ENCODE measurements at places on chromosomes 6 and 20.

DNA sequence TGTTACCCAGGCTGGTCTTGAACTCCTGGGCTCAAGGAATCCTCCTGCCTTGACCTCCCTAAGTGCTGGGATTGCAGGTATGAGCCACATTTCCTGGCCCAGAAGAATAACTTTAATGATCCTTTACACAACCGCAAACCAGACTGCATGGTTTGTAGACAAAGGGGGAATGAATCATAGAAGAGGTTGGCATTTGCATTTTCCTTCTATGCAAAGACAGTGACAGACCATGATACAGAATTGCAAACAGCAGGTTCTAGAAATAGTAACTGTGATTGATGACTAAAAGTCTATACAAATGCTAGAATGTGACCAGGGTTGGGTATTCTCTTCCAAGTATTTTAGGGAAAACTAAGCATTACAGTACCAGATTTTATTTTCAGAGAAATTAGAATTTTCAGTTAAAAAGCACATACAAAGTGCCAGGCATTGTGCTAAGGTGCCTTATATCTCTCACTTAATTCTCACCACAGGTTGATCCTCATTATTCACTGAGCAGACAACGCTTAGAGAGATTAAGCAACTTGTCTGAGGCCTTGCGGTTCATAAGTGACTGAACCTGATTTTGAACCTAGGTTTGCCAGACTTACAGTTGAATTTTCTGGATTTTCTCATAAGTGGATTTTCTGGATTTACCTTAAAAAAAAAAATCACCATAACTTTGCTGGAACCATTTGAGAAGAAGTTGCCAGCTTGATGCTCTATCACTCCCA is 146.6 kb downstream of the ZFAND3 start:
- no peak for DNase-seq

DNA sequence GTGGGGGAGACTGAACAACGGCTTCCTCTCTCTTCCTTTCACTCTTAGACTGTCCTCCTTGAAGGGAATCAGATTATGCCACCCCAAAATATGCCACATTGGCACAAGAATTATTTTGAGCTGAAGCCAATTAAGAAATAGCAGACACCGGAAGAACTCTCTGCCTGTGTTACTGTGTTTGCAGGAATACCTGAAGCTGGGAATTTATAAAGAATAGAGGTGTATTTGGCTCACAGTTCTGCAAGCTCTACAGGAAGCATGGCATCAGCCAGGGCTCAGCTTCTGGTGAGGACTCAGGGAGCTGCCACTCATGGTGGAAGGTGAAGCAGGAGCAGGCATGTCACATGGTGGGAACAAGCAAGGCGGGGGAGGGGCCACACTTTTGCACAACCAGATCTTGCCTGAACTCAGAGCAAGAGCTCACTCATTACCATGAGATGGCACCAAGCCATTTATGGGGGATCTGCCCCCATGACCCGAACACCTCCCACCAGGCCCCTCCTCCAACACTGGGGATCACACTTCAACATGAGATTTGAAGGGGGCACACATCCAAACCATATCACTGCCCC is 46.0 kb downstream of the PCNA start:
- no peak for DNase-seq

GRCh38 chr20:20037960-20038359 is 14.3 kb downstream of the CRNKL1 start:
- no peak for DNase-seq

- DNase-seq: no peak
These were observed 541.2 kb upstream of the FLRT3 start for GRCh38 chr20:14878676-14879019.

DNA sequence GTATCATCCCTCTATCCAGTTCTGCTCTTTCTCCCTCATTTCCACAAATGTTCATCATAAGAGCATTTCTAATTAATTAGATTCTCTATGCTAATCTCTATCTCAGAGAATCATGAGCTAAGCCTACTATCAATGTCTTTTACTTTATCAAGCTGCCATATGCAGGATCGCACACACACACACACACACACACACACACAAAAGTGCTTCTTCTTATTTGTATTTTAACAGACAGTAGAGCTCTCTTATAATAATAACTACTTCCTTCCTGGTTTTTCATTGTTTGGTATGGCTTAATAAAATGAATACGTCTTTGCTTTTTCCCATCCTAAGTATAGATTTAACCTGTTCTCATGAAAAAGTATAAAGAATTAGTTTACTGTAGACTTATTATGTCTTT is 170.2 kb downstream of the HAO1 start:
- no peak for DNase-seq

DNA sequence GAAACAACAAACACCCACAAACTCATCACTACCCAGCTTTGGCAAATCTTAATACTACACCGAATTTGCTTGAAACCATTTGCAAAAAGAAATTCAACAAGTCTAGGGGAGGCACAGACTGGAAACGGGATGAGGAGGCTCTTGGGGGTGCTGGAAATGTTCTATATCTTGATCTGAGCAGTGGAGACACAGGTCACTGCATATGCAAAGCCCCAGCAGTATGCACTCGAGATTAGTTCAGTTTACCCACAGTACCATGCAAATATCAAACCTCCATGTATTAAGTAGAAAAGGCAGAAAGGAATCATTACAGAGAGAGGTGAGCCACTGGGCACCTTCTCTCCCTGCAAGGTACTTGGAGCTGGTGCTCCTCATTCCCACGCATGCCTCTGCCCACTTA is 75.9 kb downstream of the PREX1 start:
- DNase-seq: no peak

- no peak for DNase-seq
These were observed 504.2 kb upstream of the ID4 start for GRCh38 chr6:19332806-19333460.

DNA sequence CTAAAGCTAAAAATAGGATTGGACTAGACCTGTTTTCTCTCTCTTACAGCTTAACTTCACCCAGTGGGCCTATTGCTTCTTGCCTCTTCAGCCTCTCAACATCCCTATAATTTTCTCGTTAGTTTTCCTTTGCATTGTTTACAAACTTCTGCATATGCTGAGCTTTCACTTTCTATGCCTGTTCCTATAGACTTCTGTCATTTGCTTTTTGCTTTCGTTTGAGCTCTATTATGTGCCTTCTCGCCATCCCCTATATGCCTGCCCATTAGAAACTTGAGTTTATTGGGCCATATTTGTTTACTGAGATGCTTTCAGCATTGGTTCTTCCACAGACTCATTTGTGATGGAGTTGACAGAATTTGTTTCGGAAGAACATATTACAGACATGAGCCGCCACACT is 40.9 kb downstream of the NCOA7 start:
- DNase-seq: no peak

- DNase-seq: no peak
These were observed 36.9 kb downstream of the SNX9 start for GRCh38 chr6:157859775-157860504.

DNA sequence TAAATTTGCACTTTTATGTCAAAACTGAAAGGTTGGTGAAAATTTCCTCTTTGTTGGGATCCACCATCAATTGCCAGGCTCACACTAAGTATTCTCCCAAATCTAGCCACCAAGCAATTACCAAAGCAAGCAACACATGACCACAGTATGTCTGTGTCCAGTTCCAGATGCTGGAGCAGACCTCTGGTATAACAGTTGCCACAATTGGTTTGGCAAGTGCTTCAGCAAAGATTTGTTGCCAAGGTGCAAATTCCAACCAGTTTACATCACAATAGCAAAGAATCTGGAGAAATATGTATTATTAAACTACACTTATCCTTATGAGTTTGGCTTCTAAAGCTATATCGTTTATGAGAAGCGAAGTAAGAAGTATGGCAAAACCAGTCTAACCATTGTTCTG is 6.4 kb downstream of the GTF2H5 start:
- no peak for DNase-seq

- no peak for DNase-seq
These were observed 76.3 kb downstream of the FARS2 start for GRCh38 chr6:5337573-5337972.

DNA sequence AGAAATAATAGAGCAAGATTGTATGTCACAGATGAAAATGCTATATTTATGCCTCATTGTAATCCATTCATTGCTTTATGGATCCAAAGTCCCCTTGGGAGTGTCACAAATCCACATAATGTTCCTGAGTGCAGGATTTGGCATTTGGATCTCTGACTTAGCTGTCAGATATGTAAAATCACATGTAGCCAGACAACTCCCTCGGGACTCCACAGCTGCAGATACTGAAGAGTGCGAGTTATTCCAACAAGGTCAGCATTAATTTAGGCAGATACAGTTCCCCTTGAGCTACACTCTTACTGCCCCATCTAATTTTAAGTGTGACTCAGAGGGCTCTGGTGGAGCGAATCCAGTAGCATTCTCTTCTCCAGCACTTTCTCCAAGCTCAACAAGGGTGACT is 433.2 kb downstream of the CD83 start:
- no peak for DNase-seq

DNA sequence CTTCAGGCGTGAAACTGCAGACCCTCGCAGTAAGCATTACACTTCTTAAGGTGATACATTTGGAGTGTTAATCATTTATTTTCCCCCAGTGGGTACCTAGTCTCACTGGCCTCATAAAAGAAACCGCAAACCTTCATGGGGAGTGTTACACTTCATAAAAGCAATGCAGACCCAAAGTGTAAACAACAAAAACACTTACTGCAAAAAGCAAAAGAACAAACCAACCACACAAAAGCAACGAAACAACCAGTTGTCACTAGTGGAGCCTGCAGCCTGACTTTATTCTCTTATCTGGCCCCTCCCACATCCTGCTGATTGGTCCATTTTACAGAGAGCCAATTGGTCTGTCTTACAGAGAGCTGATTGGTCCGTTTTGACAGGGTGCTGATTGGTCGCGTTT is 23.8 kb downstream of the LY86 start:
- DNase-seq: no peak

DNA sequence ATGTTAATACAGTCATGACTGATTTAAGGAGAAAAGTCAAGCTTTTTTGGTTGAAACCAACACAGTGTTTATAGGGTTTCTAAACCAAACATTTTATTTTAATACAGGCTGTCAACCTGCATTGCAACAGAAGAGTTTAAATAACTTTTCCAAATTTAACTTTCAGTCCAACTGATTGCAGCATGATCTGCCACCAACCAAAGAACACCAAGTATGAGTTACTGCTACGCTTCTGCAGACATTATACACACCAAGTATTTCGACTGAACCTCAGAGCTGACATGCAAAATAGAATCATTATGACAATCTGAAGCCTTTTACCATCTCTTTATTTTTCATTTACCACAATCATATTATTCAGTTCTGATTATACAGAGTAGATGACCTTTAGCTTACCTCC is 151.2 kb upstream of the DST start:
- no peak for DNase-seq

DNA sequence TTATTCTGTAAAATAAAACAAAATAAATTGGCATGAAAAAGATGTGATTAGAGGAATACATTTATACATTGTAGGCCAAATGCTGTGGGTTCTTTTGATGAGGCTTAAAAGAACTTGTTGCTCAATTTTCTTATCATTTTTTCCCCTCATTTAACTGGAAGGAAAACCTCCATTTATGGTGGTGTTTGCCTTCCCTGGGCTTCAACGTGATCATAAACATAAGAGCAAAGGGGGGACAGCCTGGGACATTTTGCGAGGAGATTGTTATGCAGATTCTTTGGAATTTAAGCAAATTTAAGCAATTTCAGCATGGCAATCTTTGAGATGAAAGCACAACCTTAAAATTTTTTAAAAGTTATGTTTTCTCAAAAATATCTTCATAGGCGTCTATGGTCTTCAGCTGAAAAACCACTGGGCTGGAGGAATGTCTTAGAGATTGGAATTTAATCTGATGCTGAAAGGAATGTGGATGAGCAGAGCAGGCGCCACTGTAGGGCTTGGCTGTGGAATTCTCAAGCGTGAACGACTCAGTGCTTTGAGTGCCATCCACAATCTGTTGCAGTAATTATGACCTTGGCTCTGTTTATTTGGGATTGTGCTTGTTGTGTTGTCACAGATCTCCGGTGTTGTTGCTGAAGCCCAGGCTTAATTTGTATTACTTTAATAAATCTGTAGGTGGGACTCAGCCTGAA is 149.4 kb upstream of the MLIP start:
- no peak for DNase-seq

GRCh38 chr6:116405652-116406356 is 35.1 kb downstream of the DSE start:
- no peak for DNase-seq

DNA sequence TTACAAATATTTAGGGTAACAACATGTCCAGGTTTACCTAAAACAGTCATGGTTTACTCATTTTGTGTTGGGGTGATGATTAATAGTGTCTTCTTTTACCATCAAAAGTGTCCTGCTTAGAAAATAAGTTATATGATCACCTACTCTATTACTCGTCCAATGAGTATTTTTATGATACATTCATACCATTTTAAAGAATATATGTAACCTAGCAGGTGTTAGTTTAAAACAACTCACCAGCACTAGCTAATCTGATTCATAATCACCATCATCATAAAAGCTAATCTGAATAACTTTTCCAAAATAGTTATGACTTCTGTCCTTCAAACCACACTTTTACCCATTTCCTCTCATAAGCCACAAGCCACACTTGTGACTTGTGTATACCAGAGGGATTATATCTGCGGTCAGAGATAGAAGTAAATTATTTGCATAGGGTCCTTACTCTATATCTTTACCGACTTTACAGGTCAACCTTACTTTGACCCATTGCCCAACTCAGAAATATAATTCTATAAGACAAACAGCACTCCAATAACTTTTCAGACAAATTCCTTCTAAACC is 33.3 kb upstream of the NRN1 start:
- DNase-seq: no peak

GRCh38 chr6:126721581-126722160 is 381.8 kb downstream of the CENPW start:
- no peak for DNase-seq

GRCh38 chr20:44761423-44761822 is 15.8 kb downstream of the KCNK15 start:
- no peak for DNase-seq

DNA sequence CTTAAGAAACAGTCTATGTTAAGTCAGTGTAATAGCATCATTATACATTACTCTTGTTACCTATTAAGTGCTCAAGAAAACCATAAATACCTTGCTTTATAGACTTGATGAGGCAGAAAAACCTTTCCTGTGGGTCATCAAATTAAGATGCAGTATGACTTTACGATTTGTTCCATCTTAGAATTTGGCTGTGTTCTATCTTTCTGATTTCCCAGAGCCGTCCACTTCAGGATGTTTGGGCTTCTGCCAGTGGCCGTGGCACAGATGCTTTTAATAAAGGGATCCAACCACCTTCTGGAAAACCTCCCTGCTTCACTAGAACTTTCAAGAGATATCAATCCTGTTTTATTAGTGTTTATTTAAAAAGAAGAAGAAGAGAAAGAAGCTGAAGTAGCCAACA is 71.2 kb downstream of the PDE7B start:
- DNase-seq: no peak

GRCh38 chr6:4703382-4703781 is 72.8 kb upstream of the CDYL start:
- DNase-seq: no peak

GRCh38 chr6:24131751-24132150 is 5.7 kb downstream of the NRSN1 start:
- DNase-seq: no peak

- no peak for DNase-seq
These were observed 9.5 kb downstream of the PXDC1 start for GRCh38 chr6:3742076-3742425.
